Camera-type eye (tissue), 1 donor: ENCODE measurements at places on chromosomes 16 and 17. TPM values are rescaled to one million over a fixed set of nuclear protein-coding genes. Genes with fewer than 3 reads are reported as not detected.

Gene BEAN1
- total RNA-seq: 5.9 TPM

Gene CACNA1G
- total RNA-seq: 23.5 TPM

Gene TELO2
- total RNA-seq: 26.3 TPM

Gene NDRG4
- 103 TPM for total RNA-seq

Gene ABAT
- 42.9 TPM for total RNA-seq
